ENCODE measurements at places on chromosomes 11 and 22.

GRCh38 chr11:59776210-59777066 is 21.3 kb downstream of the STX3 start:
- DNase-seq = no peak

DNA sequence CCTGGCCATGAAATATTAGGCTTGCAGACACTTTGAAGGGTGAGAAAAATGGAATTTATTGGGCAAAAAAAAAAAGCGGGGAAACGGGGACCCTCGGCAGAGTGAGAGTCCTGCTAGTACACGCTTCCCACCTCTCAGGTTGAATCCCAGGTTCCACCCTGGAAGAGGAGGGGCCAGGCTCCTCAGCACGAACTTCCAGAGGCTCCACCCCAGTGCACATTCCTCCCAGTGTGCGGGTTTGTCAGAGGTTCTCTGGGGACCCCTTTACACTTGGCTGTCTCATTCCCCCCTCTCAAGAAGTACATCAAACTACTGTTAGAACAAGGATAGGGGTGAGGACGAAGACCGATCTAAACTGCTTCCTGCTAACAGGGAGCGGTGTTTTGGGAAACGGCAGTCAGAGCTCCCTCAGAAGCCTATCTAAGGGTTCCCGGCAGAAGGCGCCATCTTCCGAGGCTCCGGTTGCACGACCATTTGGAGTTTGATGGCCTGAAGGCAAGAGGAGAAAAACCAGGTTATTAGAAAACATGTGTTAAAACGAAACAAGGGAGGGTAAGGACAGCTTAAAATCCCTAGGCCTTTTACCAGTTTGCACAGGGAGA is 27.5 kb downstream of the FOLR3 start:
- DNase-seq = no peak

DNA sequence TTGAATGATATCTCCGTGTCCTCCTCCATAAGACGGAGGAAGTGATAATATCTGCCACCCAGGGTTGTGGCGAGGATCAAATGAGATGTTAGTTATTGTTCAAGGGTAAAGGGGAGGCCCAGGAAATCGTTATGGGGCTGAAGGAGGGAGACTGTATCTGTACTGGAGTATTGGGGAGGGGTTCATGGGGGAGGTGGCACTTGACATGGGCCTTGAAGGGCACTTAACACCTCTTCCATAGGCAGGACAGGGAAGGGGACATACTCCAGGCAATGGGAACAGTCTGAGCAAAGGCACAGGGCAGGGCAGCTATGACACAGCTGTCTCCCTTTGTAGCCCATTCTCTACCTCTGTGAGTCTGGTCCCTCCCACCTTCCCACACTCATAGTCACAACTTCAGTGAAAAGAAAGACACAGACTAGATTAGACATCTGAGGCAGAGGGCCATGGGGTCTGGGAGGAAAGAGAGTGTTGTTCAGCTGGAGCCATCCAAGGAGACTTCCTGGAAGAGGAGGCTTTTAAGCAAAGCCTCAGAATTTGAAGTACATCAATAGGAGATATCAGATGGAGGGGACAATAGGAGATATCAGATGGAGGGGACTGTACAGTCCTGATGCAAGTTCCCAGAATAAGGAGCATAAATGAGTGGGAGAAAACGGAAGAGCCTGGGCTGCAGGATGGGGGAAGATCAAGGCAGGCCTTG is 15.8 kb upstream of the DGKZ start:
- no peak for DNase-seq

- no peak for DNase-seq
Observed at GRCh38 chr11:104624021-104624420, 274.2 kb downstream of the CASP12 start.

- no peak for DNase-seq
Observed at GRCh38 chr11:112583261-112583893, 322.7 kb upstream of the PLET1 start.

GRCh38 chr22:44862981-44863860 is 110.8 kb downstream of the ARHGAP8 start:
- no peak for DNase-seq

DNA sequence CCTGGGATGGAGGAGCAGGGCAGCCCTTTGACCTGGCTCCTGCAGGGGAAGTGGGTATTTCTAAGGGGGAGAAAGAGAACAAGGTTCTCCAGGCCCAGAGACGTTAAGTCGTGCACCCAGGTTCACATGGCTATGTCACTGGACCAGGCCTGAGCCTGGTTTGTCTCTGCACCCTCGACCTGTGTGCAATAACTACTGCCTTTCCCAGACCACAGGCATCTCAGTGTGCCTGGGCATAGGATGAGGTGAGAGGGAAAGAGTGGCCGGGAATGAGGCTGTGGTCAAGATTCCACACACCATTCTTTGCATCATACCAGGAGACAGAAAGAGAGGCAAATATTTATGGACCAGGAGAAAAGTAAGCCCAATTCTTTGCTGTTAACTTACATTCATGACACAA is 66.8 kb downstream of the PRR5L start:
- DNase-seq = no peak

DNA sequence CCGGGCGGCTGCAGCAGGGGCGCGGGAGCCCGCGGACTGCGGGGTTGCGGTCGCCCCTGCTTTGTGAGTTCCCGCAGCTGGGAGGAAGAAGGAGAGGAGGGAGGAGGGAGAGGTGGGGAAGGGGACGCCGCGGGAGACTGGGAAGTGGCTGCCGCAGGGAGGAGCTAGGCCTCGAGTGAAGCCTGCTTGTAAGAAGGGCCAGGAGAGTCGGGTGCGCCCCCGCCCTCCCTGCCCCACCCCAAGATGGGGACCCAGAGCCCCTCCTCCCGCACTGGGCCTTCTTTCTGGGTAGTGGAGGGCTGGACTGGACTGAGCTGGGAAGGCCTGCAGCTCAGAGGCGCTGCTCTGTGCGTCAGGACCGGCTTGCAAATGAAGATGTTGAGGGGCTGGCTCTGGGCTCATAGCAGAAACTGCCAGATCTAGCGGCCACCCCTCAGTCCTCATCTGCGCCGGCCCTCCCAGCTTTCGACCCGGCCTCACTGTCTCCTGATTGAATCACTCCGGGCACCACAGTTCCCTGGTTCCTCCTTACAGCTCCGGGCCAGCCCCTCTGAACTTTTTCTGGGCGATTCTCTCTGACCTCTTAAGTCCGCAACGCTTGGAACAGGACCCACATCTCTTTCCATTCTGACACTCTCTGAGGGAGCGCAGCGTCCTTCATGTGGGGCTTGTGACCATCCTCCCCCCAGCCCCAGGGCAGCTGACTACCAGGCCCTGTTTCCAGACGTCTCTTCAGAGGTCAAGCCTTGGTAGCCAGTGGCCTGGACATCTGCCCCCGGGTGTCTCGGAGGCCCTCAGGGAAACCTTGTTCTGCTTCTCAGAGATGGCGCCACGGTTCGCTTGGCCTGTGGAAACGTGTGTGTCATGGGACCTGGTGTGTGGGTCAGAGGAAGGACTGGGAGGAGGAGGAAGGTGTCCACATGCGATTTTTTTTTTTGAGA is 21.9 kb downstream of the SERPINH1 start:
- peak; percentile 44 for DNase-seq

- no peak for DNase-seq
Observed at GRCh38 chr11:103051151-103051801, 40.7 kb downstream of the DCUN1D5 start.

GRCh38 chr11:100865443-100866065 is 178.5 kb downstream of the ARHGAP42 start:
- no peak for DNase-seq

GRCh38 chr11:123129920-123130319 is 65.1 kb downstream of the CLMP start:
- DNase-seq = no peak

- DNase-seq = no peak
Observed at GRCh38 chr11:12800032-12800671, 125.9 kb downstream of the TEAD1 start.

GRCh38 chr22:35102663-35103062 is 36.7 kb downstream of the ISX start:
- DNase-seq = no peak

GRCh38 chr11:11043721-11044120 is 185.9 kb upstream of the ZBED5 start:
- DNase-seq = no peak

DNA sequence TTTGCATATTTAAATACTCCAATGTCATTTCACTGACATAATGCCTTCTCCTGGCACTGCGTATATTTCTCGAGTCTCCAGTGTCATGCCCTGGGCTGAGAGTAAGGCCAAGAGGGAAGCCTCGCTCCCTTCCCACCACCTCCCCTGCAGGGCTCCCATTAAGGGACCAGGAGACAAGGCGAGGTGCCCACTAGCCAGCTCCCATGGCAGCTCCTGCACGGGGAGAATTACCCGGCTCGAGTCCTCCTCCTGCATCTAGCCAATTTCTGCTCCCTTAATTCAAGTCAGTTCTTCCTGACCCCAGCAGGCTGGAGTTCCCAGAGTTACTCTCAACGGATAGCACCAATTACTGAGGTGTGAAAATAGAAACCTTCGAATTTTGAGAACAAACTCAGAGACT is 31.9 kb downstream of the OPCML start:
- no peak for DNase-seq

DNA sequence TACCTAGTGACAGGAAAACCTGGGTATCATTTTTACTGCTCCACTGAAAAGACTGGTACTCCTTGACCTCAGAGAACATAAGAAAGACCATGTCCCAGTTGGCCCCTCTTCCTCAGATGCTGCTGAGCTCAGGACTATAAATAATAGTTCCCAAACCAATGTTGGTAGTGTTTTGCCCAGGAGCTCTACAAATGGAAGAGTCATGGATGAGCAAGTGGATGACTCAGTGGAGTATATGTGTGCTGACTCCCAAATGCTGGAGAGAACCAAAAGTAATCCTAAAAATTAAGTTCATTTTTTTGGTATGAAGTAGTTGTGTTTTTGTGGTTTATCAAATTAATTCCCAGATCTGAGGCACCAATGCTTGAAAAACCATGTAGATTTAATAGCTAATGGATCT is 482.0 kb downstream of the KCNA4 start:
- no peak for DNase-seq

- no peak for DNase-seq
Observed at GRCh38 chr11:12841946-12842630, 167.0 kb upstream of the RASSF10 start.

GRCh38 chr11:78338138-78338537 is 79.5 kb downstream of the GAB2 start:
- no peak for DNase-seq

DNA sequence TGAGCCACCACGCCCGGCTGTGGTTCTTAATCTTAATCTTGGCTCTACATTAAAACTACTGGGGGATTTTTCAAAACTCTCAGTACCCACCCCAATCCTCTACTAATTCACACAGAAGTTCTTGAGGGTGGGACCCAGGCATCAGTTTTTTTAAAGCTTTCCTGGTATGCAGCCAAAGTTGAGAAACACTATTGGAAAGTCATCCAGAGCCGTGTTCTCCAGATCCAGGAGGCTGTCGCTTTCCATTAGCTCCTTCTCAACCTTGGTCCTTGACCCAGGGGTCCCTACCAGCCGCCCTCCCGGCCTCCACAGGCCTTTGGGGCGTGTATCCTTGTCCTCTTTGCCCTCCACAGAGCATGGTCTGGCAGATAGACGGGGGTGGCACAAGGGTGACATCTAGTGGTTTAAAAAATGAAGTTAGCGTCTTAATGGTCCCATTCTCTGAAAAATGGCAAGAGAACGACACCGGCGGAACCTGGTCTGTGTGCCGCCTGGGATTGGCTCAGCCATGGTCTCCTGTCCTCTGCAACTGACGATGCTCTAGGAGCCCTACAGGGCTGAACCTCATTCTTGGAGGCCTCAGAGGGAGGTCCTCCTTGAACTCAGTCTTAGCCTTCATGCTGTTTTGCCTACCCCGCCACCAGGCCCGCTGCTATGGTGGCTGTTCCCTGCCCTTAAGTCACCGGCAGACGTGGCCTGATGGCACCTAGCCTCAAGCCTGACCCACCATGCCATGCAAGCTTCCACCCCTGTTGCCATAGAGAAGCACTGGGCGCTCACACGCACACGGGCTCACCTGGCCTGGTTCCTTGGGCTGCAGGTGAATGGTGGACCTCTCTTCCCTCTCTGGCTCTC is 152.0 kb upstream of the SYN3 start:
- DNase-seq = peak; percentile 58

DNA sequence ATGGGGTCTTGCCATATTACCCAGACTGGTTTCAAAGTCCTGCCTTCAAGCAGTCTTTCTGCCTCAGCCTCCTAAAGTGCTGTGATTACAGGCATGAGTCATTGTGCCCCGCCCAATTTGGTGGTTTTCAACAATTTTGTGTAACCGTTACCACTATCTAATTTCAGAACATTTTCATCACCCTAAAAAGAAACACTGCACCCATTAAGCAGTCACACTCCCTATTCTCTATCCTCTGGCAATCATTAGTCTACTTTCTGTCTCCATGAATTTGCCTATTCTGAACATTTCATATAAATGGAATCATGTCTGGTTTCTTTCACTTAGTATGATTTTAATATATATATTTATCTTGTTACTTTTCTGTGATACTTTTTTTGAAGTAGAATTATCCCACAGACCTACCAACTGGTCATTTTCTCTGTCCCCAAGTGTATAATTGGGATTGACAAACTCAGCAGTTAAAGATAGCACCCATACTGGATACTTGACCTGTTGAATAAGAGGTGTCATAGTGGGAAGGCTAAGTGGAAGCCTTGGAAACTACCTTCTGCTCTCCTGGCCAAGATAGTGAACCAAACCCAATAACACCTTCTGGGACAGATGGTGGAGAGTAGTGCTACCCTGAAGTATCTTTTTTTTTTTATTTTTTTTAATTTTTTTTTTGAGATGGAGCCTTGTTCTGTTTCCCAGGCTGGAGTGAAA is 64.8 kb downstream of the STIM1 start:
- DNase-seq = no peak

DNA sequence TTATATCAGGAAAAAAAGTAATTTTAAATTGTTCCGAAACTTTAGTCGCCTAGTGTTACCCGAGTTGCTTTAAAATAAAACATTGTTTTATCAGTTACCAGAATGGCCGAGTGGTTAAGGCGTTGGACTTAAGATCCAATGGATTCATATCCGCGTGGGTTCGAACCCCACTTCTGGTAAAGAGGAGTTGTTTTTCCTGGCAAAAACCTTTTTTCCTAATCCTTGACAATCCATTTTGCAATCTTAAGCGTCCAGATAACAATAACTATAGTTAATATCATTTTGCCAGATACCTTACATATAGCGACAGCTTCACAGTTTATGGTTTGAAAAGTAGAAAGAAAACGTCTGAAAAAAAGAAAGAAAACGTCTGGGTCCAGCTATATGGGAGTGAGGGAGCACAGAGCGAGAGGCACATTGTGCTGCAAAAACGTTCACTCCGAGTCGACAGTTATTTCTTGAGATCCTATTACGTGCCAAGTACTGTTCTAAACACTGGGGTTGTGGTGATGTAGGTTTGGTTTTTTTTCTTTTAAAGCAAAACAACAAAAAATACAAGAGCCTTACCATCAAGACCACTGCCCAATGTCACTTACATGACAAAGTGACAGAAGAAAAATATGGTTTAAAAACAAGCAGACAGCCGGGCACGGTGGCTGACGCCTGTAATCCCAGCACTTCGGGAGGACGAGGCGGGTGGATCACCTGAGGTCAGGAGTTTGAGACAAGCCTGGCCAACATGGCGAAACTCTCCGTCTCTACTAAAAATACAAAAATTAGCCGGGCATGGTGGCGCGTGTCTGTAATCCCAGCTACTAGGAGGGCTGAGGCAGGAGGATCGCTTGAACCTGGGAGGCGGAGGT is 40.6 kb downstream of the OR4D9 start:
- DNase-seq = no peak

All from GM12892 (cell line).